Central memory CD8-positive, alpha-beta T cell (primary cell): ENCODE measurements at places on chromosomes 5 and 9.

- no peaks in the 10 kb centered on the region for H3K4me1 ChIP-seq
- H3K36me3 ChIP-seq, result peaks cover 5% of the 10 kb centered on the region
- no peak overlapping the region for H3K4me3 ChIP-seq
- DNase-seq, result no peak
- no peak overlapping the region for H3K27ac ChIP-seq
- H3K27me3 ChIP-seq, result no peaks in the 10 kb centered on the region
These were observed 58.3 kb downstream of the SLC44A1 start for GRCh38 chr9:105302728-105303127.

DNA sequence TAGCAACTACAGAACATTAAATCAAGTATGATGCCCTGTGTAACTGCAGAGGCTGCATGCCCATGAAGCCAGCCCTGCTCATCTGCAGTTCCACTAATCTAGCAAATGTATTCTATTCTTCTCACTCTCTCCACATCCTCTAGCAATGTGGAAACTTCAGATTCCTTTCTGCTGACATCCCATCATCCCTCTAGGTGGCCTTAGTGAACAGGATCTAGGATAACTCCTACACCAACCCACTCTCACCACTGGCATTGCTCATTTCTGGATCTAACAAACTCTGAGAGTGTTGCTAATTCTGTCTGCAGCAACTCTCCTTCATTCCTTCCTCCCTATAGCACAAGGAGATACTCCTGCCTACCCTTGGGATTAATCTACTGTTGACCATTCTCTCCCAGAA, 80.8 kb downstream of the FAM81B start:
- no peak for DNase-seq
- H3K27me3 ChIP-seq, result no peaks in the 10 kb centered on the region
- H3K36me3 ChIP-seq, result peaks cover 30% of the 10 kb centered on the region
- H3K4me1 ChIP-seq, result peaks cover 12% of the 10 kb centered on the region
- peak overlapping the region; percentile 3 for H3K27ac ChIP-seq
- H3K4me3 ChIP-seq, result no peak overlapping the region

DNA sequence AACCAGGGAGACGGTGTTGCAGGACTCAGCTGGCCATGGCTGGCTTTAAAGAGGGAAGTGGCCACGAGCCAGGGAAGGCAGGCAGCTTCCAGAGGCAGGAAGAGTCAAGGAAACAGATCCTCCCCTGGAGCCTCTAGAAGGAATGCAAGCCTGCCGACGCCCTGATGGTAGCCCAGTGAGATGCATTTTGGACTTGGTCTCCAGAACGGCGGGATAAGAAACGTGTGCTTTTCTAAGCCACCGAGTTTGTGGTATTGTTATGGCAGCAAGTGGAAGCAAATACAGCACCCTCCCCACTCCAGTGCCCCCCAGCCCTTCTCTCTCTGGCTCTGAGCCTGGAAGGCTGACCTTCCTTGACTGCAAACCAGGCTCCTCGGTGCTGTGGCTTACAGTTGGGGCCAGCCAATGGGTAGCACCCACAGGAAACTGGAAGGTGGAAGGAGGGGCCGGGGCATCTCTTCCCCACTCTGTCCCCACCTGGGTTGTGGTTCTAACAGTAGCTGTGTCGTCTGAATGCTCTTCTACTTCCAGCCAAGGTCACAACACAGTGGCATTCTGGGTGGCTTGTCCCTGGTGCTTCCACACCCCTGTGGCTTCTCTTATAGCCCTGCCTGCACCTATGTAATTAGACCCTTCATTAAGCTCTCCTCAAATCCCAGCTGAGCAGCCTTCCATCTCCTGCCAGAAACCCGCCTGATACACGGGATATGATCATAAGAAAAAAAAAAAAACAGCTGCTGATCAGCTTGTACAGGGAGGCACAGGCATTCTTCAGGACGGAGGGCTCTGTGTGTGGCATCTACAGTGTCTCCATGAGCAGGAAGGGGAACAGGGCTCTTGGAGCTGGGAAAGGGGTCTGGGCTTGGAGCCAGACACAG, 29.9 kb upstream of the UNC5A start:
- DNase-seq, result no peak
- peaks cover 76% of the 10 kb centered on the region for H3K27me3 ChIP-seq
- H3K36me3 ChIP-seq, result no peaks in the 10 kb centered on the region
- no peak overlapping the region for H3K4me3 ChIP-seq
- H3K4me1 ChIP-seq, result no peaks in the 10 kb centered on the region
- H3K27ac ChIP-seq, result no peak overlapping the region

- peaks cover 28% of the 10 kb centered on the region for H3K4me1 ChIP-seq
- no peaks in the 10 kb centered on the region for H3K27me3 ChIP-seq
- no peak for DNase-seq
- no peak overlapping the region for H3K4me3 ChIP-seq
- no peak overlapping the region for H3K27ac ChIP-seq
These were observed 72.0 kb downstream of the ARHGEF28 start for GRCh38 chr5:73698011-73698410.

GRCh38 chr9:1658661-1659362, 356.3 kb upstream of the SMARCA2 start:
- no peak overlapping the region for H3K4me3 ChIP-seq
- no peak overlapping the region for H3K27ac ChIP-seq

DNA sequence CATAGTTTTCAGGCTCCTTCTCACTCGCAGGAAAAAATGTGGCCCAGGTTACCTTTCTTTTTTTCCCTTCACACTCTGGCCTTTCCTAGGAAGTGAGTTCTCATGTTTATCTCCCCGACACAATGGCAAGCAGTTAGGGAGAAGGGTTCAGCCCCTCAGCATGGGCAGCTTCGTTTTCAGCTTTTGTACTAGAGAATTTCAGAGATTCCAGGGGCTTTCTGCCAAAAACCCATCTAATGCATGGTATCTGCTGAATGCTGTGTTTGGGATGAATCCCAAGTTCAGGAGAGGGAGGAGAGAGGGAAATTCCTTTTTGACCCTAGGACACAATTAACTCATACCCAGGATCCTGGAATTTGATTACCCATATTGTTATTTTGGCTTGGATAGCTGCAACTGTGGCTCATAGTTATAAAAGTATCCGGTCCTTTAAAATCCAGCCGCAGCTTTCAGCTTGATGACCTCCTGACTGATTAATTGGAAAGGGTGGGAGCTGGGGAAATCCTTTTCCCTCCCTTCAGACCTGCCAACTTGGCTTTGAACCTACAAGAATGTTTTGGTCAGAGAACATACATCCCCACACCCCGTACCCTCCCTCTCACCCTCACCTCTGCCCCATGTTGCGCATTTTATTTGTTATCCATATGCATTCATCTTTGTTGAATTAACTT, 78.4 kb downstream of the TMEM252 start:
- DNase-seq, result no peak
- no peak overlapping the region for H3K27ac ChIP-seq
- peaks cover 10% of the 10 kb centered on the region for H3K27me3 ChIP-seq
- no peak overlapping the region for H3K4me3 ChIP-seq

DNA sequence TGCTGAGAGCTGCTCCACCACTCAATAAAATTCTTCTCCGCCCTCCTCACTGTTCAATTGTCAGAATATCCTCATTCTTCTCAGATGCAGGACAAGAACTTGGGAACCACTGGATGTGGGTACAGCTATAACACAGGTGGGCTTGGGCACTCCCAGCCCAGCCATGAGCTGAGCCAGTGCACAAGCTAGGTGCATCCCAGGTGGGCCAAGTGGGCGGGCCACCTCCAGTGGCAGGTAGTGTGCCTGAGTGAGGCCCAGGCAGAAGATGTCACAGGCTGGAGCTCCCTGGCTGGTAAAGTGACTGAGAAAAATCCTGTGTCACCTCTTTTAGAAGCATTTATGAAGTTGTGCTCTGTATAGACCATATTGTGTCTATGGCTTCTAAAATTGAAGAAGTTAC, 501.6 kb upstream of the TYRP1 start:
- DNase-seq, result no peak
- no peaks in the 10 kb centered on the region for H3K4me1 ChIP-seq
- H3K27me3 ChIP-seq, result no peaks in the 10 kb centered on the region
- no peak overlapping the region for H3K4me3 ChIP-seq
- no peak overlapping the region for H3K27ac ChIP-seq

DNA sequence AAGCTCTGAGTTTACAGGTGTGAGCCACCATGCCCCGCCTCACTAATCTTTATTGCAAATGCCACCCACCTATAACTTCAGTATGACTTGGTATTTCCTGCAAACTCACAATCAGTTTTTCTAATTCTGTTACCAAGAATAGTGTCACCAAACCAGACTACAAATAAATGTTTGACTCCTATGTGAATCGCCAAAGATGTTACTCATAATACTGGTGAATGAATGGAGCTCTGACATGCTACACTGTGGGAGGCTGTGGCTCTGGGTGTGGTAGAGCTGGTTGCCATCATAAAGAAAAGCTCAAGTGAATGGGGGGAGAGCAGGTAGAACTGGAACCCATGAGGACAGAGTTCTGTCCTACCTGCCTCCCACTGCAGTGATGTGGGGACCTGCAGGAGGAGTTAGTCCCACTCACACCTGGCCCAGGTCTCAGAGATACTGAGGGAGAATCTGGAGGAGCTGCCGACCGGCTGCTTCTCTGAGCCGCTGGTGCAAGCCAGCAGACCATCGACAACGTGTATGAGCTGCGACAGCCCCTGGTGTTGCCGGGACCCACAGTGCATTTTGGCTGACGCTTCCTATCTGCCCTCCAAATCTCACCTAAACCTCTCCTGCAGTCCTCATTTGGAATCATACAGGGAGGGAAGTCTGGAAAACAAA, 95.7 kb downstream of the ENTREP1 start:
- H3K27ac ChIP-seq, result no peak overlapping the region
- no peak for DNase-seq
- H3K27me3 ChIP-seq, result peaks cover 35% of the 10 kb centered on the region
- H3K4me3 ChIP-seq, result no peak overlapping the region
- no peaks in the 10 kb centered on the region for H3K4me1 ChIP-seq

GRCh38 chr9:126296687-126297086, 29.9 kb upstream of the MVB12B start:
- peaks cover 2% of the 10 kb centered on the region for H3K36me3 ChIP-seq
- H3K27ac ChIP-seq, result no peak overlapping the region
- H3K4me1 ChIP-seq, result no peaks in the 10 kb centered on the region
- DNase-seq, result no peak

GRCh38 chr5:153212471-153212870, 278.0 kb upstream of the GRIA1 start:
- H3K4me1 ChIP-seq, result no peaks in the 10 kb centered on the region
- H3K27me3 ChIP-seq, result no peaks in the 10 kb centered on the region
- no peak overlapping the region for H3K4me3 ChIP-seq
- no peak for DNase-seq
- H3K36me3 ChIP-seq, result no peaks in the 10 kb centered on the region
- no peak overlapping the region for H3K27ac ChIP-seq

- H3K27me3 ChIP-seq, result peaks cover 7% of the 10 kb centered on the region
- peaks cover 1% of the 10 kb centered on the region for H3K36me3 ChIP-seq
- no peak for DNase-seq
- H3K4me3 ChIP-seq, result no peak overlapping the region
These were observed 78.8 kb downstream of the GADD45G start for GRCh38 chr9:89683626-89684025.

GRCh38 chr5:88183255-88183654, 85.4 kb downstream of the TMEM161B start:
- H3K4me3 ChIP-seq, result no peak overlapping the region
- DNase-seq, result no peak
- H3K27me3 ChIP-seq, result no peaks in the 10 kb centered on the region
- peaks cover 2% of the 10 kb centered on the region for H3K36me3 ChIP-seq

DNA sequence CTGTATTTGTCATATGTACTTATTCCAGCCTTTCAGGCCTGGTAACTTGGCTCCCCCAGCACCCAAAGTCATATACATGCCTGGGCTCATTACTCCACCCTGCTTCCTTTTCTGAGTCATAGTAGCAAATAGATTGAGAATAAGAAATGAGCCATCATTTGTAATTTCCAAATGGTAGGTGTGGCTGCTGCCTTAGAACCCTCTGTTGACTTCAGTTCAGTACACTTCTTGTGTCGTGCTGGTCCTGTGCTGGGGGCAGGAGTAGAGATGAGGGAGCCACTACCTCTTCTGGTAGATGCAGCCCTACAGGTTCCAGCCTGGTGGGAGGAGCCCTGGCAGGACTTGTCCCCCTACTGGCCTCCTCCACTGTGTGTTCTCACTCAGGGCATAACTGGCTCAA, 11.1 kb downstream of the GM2A start:
- H3K27me3 ChIP-seq, result no peaks in the 10 kb centered on the region
- peaks cover 6% of the 10 kb centered on the region for H3K36me3 ChIP-seq
- H3K4me1 ChIP-seq, result peaks cover 6% of the 10 kb centered on the region
- no peak overlapping the region for H3K4me3 ChIP-seq

DNA sequence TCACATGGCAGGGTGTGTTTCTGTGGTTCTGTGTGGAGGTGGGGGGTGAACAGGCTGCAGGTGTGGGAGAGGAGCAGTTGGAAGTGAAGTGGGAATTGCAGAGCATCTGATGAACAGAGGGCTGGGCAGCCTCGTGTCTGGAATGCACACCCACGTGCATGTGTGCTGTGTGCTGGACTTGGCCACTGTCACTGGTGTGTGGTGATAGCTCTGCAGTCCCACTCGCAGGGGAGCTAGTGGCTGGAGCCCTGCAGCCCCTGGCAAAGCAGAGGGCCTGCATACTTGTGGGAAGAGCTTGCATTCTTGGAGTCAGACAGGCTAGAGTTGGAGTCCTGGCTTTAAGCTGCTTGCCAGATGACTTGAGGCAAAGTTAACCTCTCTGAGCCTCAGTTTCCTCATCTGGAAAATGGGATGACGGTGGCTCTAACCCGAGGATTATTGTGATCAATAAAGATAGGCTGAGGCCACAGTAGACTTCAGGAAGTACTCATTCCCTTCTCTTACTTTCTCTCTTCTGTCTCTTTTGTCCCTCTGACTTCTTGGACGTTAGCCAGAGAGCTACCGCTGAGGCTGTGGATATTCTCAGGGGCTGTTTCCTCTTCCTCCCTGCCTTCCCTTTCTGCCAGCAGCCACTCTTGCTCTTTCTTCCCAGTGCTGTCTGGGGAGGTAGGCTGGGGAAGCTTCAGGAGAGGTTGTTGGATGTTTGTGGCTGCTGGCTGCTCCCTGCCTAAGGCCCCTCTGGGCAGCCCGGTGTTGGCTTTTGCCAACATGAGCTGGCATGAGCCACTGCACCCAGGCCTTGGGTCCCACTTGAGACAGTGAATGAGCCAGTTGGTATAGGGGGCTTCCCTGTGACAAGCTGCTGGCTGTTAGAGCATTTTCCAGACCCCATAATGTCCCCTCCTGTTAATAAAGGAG, 18.3 kb downstream of the PSAT1 start:
- no peak for DNase-seq
- no peaks in the 10 kb centered on the region for H3K4me1 ChIP-seq
- H3K27me3 ChIP-seq, result no peaks in the 10 kb centered on the region
- H3K27ac ChIP-seq, result no peak overlapping the region

- H3K27me3 ChIP-seq, result peaks cover 22% of the 10 kb centered on the region
- H3K27ac ChIP-seq, result no peak overlapping the region
- no peaks in the 10 kb centered on the region for H3K36me3 ChIP-seq
- H3K4me3 ChIP-seq, result no peak overlapping the region
- H3K4me1 ChIP-seq, result no peaks in the 10 kb centered on the region
These were observed 59.5 kb downstream of the OLFM1 start for GRCh38 chr9:135146766-135147473.

- no peak overlapping the region for H3K27ac ChIP-seq
- H3K4me1 ChIP-seq, result no peaks in the 10 kb centered on the region
- H3K27me3 ChIP-seq, result no peaks in the 10 kb centered on the region
- no peak overlapping the region for H3K4me3 ChIP-seq
- no peaks in the 10 kb centered on the region for H3K36me3 ChIP-seq
These were observed 133.9 kb downstream of the PTTG1 start for GRCh38 chr5:160555581-160555970.
